ENCODE measurements at places on chromosomes 16 and 17. TPM values are rescaled to one million over a fixed set of nuclear protein-coding genes. Genes with fewer than 3 reads are reported as not detected.

KRTAP4-5 gene
- not detected for total RNA-seq

LPO gene
- total RNA-seq, result not detected

- DNase-seq, result no peak
These were observed 1.4 kb downstream of the ZG16 start for GRCh38 chr16:29779474-29779873.

CAPN15 gene
- 25.8 TPM for total RNA-seq

STAC2 gene
- total RNA-seq, result 1.4 TPM

DNA sequence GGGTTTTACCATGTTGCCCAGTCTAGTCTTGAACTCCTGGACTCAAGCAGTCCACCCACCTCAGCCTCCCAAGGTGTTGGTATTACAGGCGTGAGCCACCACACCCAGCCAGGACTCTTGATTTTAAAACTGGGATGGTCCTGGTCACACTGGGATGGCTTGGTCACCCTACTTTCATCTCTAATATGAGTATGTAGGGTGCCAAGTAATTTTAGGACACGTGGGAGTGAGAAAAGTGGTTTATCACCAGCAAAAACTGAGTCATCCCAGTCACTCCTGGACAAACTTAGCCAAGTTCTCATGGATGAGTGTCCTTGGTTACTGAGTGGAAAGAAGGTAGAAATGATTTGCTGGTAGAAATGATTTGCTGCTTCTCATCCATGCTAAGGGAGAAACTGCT lies 9.9 kb downstream of the CLEC19A start:
- DNase-seq, result no peak

- DNase-seq, result no peak
These were observed 2.2 kb downstream of the ETV4 start for GRCh38 chr17:43543771-43544575.

DNA sequence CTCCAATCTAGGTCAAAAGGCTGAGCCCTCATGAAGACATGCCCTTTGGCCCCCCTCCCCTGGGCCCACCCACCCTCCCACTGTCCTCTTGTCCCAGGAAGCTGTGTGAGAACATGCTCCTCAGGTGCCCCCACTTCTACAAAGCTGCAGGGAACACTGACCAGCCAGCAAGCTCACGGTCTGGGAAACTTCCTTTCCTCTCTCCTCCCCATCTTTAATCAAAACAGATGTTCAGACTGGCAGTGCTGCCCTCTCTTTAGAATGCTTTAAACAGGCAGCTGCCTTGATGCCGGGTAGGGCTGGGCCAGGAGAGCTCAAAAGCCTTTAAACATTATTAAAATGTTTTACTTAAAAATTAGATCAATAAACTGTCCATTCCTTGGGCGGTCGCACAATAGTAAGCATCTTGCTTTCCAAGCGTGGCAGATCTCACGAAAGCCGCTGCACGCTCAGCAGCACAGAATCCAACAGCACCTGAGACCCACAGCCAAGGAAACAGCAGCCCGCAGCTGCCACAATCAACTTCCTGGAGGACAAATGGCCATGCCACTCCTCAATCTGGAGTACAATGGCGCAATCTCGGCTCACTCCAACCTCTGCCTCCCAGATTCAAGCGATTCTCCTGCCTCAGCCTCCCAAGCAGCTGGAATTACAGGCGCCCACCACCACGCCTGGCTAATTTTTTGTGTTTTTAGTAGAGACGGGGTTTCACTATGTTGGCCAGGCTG lies 399.2 kb downstream of the SLC39A11 start:
- DNase-seq, result no peak

NXPH3 gene
- 6.5 TPM for total RNA-seq

- no peak for DNase-seq
These were observed 5.9 kb downstream of the SUPT6H start for GRCh38 chr17:28667870-28668269.

- DNase-seq, result no peak
These were observed 10.8 kb downstream of the ATP2C2 start for GRCh38 chr16:84379008-84379708.

DNA sequence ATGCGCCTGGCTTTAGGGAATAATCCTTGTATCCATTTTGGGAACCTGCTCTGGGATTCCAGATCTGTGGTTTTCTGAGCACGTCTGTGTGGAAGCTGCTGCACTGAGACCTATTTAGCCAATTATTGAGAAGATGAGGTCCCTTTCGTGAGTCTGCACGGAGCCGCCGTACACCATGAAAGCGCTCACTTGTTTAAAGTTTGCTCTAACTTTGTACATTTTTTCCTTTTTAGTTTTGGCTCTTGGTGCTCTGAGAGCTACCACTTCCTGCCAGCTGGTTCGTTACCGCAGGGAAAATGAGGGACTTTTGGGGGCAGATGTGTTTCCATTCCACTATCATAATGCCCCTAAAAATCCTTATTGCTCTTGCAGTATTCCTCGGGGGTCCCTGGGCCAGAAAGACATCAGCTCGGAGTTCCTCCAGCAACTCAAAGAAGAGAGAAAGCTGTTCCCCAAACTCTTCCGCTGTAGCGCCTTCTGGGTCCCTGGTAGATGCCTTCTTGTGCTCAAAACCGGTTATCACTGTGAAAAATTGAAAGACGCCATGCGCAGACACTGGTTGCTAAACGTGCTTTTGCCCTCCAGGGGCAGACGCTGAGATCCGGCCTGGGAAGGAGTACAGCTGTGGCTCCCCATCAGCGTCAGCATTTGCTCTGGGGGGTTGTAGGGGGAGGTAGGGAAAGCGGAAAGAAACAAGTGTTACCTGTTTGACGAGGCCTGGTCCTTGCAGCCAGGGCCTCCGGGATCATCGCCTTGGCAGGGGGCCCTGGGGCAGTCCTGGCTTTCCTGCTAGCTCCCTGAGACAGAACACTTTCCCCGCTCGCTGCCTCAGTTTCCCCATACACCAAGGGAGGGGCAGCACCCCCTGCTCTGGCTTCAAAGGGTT lies 238.1 kb downstream of the MRTFB start:
- DNase-seq, result no peak

- DNase-seq, result no peak
These were observed 18.5 kb downstream of the TOP2A start for GRCh38 chr17:40399185-40399584.

DNA sequence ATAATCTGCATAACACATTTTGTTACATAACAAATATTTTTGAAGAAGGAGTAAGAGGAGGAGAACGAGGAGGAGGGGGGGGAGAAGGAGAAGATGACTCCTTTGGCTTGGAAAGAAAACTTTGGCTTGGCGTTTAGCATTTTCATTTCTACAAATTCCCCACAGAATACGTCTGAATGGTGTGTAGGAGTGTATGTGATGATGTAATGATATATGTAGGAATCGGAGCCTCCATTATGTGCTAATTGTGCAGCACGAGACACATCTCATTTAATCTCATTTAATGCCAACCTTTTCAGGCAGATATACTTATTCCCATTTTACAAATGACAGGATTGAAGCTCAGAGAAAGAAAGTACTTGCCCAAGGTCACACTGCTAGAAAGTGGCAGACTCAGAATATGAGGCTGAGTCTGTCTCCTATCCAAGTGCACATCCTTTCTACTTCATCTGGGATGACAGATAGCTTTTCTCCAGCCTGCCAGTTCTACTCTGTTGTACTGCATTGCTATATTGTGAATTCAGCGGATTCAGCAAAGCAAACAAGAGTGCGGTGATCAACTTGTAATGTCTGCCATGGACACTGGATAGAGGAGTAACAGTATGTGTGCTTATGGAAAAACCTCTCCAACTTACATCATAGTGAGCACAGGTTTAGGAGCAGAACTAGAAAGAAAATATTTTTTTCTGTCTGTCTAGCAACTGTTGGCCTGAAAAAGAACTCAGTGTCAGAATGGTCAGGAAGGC lies 10.4 kb upstream of the SLC47A2 start:
- no peak for DNase-seq

- DNase-seq, result no peak
These were observed 104.7 kb downstream of the SOCS1 start for GRCh38 chr16:11151156-11151884.

DNA sequence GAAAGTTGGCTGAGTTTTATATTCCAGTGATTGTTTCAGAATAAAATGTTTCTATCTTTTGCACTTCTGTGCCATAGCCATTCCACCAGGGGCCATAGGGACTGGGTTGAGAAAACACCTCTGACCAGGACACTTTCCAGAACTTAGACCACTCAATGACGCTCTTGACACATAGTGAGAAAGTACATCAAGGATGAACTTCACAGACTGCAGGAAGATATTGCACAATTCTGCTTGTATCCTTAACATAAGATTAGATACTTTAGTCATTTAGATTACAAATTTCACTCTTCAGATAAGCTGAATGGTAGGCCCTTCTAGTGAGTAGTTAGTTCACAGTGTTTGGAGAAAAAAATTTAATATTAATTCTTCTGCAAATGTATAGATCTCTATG lies 13.0 kb upstream of the MPHOSPH6 start:
- no peak for DNase-seq

SPATA2L gene
- total RNA-seq, result 7.1 TPM

DNA sequence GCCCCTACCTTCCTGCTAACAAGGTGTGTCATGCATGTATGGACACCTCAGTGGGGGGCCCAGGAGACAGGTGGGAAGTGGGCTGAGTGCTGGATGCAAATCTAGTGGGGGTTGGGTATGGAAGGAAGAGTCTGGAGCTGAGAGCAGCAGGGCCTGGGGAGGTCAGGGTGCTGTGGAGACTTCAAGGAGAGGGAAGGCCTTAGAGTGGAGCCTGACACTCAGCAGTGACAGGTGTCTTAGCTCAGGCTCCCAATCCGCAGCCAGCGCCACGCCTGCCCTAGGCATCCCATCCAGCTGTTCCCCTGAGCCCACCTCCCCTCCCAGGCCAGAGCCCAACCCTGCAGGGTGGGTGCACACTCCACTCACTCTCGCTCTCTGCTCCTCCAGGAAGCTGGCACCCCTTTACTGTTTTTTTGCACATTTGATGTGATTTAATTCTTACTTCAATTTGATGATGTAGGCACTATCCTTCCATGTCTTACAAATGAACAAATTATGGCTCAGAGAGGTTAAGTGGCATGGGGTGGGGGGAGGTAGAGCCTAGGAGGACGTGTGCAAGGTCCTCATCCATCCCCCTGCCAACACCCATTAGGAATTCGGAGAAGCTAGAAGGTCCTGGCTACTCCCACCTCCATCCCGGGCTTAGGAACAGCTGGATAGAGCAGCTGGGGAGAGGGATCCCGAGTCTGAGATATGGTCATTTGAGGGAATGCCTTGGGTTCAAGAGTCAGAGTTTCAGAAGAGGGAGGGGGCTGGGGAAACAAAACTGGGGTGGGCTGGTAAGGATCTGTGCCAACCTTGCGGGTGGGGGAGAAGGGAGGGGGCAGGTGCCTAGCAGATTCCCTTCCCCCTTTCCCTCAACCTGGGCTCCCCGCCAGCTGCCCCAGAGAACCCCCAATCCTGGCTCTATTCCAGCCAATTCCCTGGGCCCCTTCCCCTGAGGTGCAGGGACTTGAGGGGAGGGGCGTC lies 2.1 kb downstream of the FAM171A2 start:
- no peak for DNase-seq

- peak; percentile 87 for DNase-seq
These were observed 4.7 kb upstream of the GFAP start for GRCh38 chr17:44919885-44920564.

TBC1D3C gene
- total RNA-seq, result not detected

TSNAXIP1 gene
- 0.74 TPM for total RNA-seq

DNA sequence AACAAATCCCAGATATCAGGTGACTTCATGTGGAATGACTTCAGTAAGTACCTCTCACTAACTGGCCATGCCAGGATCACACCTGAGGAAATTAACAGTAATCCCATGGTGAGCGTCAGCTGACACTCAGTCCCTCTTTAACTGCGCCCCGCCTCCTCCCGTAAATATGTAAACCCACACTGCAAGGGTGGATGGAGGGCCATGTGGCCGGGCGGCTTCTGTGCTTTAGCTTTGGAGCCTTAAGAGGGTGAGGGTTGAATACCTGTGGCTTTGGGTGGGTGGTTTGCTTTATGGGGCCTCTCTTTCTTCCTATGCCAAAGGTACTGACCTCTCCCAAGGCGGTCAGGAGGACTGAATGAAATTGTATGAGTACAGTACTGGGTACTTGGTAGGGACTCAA lies 141.7 kb downstream of the MRM1 start:
- no peak for DNase-seq

C16orf74 gene
- total RNA-seq, result 2.6 TPM

- peak; percentile 51 for DNase-seq
These were observed 170.1 kb upstream of the CDH13 start for GRCh38 chr16:82456683-82457082.

GRCh38 chr17:81095383-81095762 lies 60.4 kb downstream of the BAIAP2 start:
- no peak for DNase-seq

DNA sequence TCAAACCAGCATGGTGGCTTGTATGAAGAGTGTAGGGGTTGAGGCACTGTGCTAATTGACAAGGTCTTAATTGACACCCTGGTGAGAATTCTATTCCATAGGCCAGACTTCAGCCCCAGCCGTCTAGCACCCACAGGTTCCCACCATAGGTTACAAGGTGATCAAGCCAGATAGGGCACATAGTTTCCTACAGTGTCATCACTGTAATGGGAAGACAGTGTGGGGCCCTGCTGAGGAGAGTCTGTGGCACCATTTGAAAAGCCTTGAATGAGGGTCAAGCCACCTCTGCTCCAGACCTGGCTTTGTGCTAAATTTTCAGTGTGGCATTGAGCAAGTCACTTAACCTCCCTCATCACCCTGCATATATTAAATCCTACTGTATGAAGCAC lies 36.2 kb downstream of the YPEL2 start:
- DNase-seq, result no peak

GRCh38 chr17:58172369-58173071 lies 5.7 kb downstream of the OR4D2 start:
- DNase-seq, result no peak

CETP gene
- 0.65 TPM for total RNA-seq

DNA sequence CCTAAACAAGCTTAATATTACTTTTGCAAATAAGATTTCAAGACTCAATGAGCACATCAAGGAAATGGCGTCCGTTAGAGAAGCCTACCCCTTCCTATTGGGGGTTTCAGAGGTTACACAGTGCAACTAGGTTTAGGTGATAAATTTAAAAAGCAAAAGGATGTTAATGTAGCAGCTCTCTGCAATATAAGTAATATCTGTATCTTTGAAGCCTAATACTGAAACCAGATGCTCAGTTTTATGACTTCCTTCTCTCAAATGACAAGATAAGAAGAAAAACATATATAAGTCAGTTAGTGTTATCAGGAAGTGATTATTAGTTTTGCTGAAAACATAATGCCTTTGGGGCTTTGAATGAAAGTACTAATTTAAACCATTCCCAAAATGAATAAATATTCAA lies 54.3 kb upstream of the MED13 start:
- no peak for DNase-seq

C16orf54 gene
- total RNA-seq, result 1.3 TPM

GRCh38 chr16:82440336-82440735 lies 186.4 kb upstream of the CDH13 start:
- no peak for DNase-seq

- peak; percentile 87 for DNase-seq
These were observed 18.5 kb upstream of the NAGLU start for GRCh38 chr17:42517516-42517915.

DNA sequence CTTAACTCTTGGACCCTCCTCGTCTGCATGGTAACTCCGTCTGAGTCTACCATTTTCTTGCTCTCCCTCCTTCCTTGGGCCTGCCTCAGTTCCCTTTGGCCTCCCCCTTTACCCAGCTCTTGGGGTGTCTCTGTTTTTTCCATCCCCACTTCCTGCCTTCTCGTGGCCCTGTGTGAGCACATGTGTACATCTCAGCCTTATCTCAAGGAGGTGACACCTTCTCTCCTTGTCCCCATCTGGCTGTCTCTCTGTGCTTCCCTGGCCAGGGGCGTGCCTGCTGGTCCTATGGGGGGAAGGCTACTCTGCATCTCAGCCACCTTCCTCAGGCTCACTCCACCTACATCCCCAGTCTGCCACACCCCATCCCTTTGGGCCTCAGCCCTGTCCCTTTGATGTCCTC lies 6.6 kb downstream of the CTF1 start:
- no peak for DNase-seq

DHRS7C gene
- 159 TPM for total RNA-seq

Data from left cardiac atrium (tissue), 4 donors.